ENCODE measurements at places on chromosomes 3 and 15. TPM values are rescaled to one million over a fixed set of nuclear protein-coding genes. Genes with fewer than 3 reads are reported as not detected.

SCN11A gene
- not detected for total RNA-seq

GOLGA6L10 gene
- not detected for total RNA-seq

MESP2 gene
- not detected for total RNA-seq

SPSB4 gene
- not detected for total RNA-seq

EPHA3 gene
- total RNA-seq, result 0.53 TPM

MYZAP gene
- total RNA-seq, result 36.3 TPM

EPHA6 gene
- not detected for total RNA-seq

TBC1D23 gene
- 35.7 TPM for total RNA-seq

LDHAL6B gene
- not detected for total RNA-seq

REC114 gene
- total RNA-seq, result not detected

HCN4 gene
- total RNA-seq, result not detected

DNAH12 gene
- 0.13 TPM for total RNA-seq

UNC13C gene
- 0.57 TPM for total RNA-seq

SCG3 gene
- total RNA-seq, result 0.85 TPM

GPR62 gene
- not detected for total RNA-seq

SOX14 gene
- not detected for total RNA-seq

LRRC2 gene
- 23.9 TPM for total RNA-seq

CASR gene
- 1.1 TPM for total RNA-seq

KIF15 gene
- 32.2 TPM for total RNA-seq

MORC1 gene
- total RNA-seq, result not detected

TMEM158 gene
- total RNA-seq, result 2.0 TPM

HEXA gene
- 81.4 TPM for total RNA-seq

GPR160 gene
- total RNA-seq, result 206 TPM

ZIC4 gene
- not detected for total RNA-seq

CHP1 gene
- 534 TPM for total RNA-seq

IREB2 gene
- 193 TPM for total RNA-seq

SEC62 gene
- 33.2 TPM for total RNA-seq

CYP19A1 gene
- total RNA-seq, result not detected

C3orf80 gene
- total RNA-seq, result not detected

NOP10 gene
- total RNA-seq, result 75.1 TPM

CHRD gene
- 3.7 TPM for total RNA-seq

GREM1 gene
- 4.9 TPM for total RNA-seq

TMOD2 gene
- 7.2 TPM for total RNA-seq

ERC2 gene
- 0.83 TPM for total RNA-seq

TTC23 gene
- total RNA-seq, result 13.5 TPM

ALG1L2 gene
- not detected for total RNA-seq

ASB14 gene
- total RNA-seq, result not detected

P2RY13 gene
- total RNA-seq, result 0.67 TPM

CDHR4 gene
- not detected for total RNA-seq

CELF6 gene
- total RNA-seq, result 1.8 TPM

SI gene
- 1,584 TPM for total RNA-seq

MUC4 gene
- total RNA-seq, result 5.8 TPM

GATM gene
- total RNA-seq, result 179 TPM

CYP1A2 gene
- total RNA-seq, result not detected

IMPG2 gene
- 0.83 TPM for total RNA-seq

FAM3D gene
- 47.0 TPM for total RNA-seq

VIPR1 gene
- 52.8 TPM for total RNA-seq

SLC28A2 gene
- 0.83 TPM for total RNA-seq

CATSPER2 gene
- total RNA-seq, result 19.8 TPM

NCK1 gene
- 33.3 TPM for total RNA-seq

HHLA2 gene
- 132 TPM for total RNA-seq

TMEM108 gene
- total RNA-seq, result not detected

SYNM gene
- 16.5 TPM for total RNA-seq

SLC12A1 gene
- total RNA-seq, result not detected

PLCH1 gene
- 8.3 TPM for total RNA-seq

CCDC14 gene
- total RNA-seq, result 59.5 TPM

POC1A gene
- 4.8 TPM for total RNA-seq

CPLX3 gene
- total RNA-seq, result not detected

ROPN1B gene
- not detected for total RNA-seq

All from Peyer's patch (tissue), 4 donors.